ENCODE measurements at places on chromosomes 2 and 18. TPM values are rescaled to one million over a fixed set of nuclear protein-coding genes. Genes with fewer than 3 reads are reported as not detected.

Gene NCKAP5
- total RNA-seq, result 0.43 TPM

Gene BMP10
- not detected for total RNA-seq

Gene KIF5C
- 53.0 TPM for total RNA-seq

Gene LIMS2
- 1.2 TPM for total RNA-seq

Gene TTC39C
- total RNA-seq, result 27.6 TPM

Gene INHBB
- not detected for total RNA-seq

Gene ANXA4
- 4.7 TPM for total RNA-seq

Gene UGT1A3
- total RNA-seq, result not detected

Gene HOXD13
- total RNA-seq, result not detected

Gene CCDC178
- total RNA-seq, result 0.51 TPM

Gene AGBL5
- total RNA-seq, result 84.7 TPM

Gene C2orf49
- 29.7 TPM for total RNA-seq

Gene SP140
- not detected for total RNA-seq

Gene C1D
- 66.6 TPM for total RNA-seq

Gene RHOB
- total RNA-seq, result 16.1 TPM

Gene GRHL1
- 4.7 TPM for total RNA-seq

Gene FRZB
- 72.8 TPM for total RNA-seq

Gene PER2
- 1.4 TPM for total RNA-seq

Gene SDC1
- 27.5 TPM for total RNA-seq

Gene TMEM198
- total RNA-seq, result 0.79 TPM

Gene NOSTRIN
- total RNA-seq, result not detected

All from neural progenitor cell (in vitro differentiated cells).